Activated CD4-positive, alpha-beta T cell treated with anti-CD3 and anti-CD28 coated beads, Interleukin-2, Interleukin-4, amounts not matched to agents 100 ng/mL and 50 ng/mL, durations not matched to agents 16 hours and 8 hours (primary cell): ENCODE measurements at places on chromosomes 6 and 20.

- peak; percentile 69 for DNase-seq
These were observed 155.6 kb upstream of the SNX9 start for GRCh38 chr6:157667211-157668008.

DNA sequence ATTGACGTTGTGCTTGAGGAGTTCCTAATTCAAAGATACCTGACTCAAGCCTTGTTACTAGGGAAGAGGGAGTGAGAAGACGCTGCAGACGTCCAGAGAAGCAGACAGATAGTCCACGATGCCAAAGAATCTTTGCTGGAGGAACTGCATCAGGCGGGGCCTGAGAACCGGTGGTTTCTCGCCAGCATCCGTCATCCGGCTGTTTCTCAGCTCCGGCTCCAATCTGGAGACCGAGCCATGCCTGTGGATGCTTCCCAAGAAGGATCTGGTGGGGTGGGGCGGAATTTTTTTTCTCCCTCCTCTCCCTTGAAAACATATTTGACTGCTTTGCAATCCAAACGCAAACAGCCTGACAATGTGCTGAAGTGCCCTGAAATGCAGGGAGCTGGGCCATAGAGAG, 125.8 kb upstream of the SRSF6 start:
- DNase-seq = no peak

DNA sequence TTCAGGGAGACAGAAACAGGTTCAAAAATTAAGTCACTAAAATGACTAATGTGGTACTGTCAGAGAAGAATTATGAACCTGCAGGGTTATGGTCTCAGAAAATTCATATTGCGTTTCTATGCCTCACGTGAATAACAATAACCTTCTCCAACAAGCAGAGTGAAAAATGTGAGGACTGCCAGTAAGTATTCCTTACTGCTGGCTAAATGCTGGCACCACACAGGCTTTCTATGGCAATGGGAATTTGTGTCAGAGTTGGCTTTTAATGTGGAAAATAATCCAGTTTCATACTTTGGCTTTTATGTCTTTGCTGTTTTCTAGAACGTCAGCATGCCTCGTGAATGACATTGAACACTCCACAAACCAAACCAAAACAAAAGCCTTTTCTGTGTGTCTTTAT, 656.0 kb downstream of the KIF16B start:
- DNase-seq = no peak

GRCh38 chr20:59481477-59482018, 122.8 kb upstream of the PHACTR3 start:
- DNase-seq = no peak
